Suprapubic skin (tissue), 4 donors: ENCODE measurements at places on chromosomes 7 and 10. TPM values are rescaled to one million over a fixed set of nuclear protein-coding genes. Genes with fewer than 3 reads are reported as not detected.
A peak's percentile ranks its signal among the peaks of the same experiment; 100 is the strongest.

DNA sequence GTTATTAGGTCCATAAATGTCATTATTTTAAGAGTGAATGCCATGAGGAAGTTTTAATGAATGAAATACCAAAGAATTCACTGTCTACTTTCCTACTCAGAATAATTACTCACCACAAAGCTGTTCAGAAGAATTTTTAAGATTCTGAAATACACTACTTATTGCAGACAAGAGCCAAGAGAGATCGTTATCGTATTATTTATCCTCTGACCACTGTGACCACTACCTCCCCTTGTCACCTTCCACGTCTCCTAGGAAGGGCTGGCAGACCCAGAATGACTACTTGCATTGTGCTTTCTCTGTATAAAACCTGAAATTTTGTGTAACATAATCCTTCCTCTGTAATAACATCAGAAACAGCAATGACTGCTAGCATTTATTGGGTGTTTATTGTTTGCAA, 81.9 kb downstream of the ABCB5 start:
- H3K27me3 ChIP-seq, result no peaks in the 10 kb centered on the region
- no peak overlapping the region for H3K4me3 ChIP-seq
- H3K27ac ChIP-seq, result no peak overlapping the region
- H3K4me1 ChIP-seq, result no peaks in the 10 kb centered on the region
- no peak for DNase-seq
- no peaks in the 10 kb centered on the region for H3K36me3 ChIP-seq

- H3K36me3 ChIP-seq, result no peaks in the 10 kb centered on the region
- no peak overlapping the region for H3K27ac ChIP-seq
- H3K4me1 ChIP-seq, result peaks cover 13% of the 10 kb centered on the region
Observed at GRCh38 chr10:43262397-43262901, 4.4 kb downstream of the RASGEF1A start.

- no peaks in the 10 kb centered on the region for H3K27me3 ChIP-seq
- DNase-seq, result no peak
- H3K36me3 ChIP-seq, result peaks cover 4% of the 10 kb centered on the region
- H3K4me1 ChIP-seq, result peaks cover 56% of the 10 kb centered on the region
Observed at GRCh38 chr10:99984211-99985034, 25.3 kb downstream of the DNMBP start.

SCART1 gene
- total RNA-seq, result 1.4 TPM

GRCh38 chr10:1661416-1661815, 75.9 kb downstream of the ADARB2 start:
- no peak overlapping the region for H3K4me3 ChIP-seq
- H3K36me3 ChIP-seq, result no peaks in the 10 kb centered on the region
- H3K27ac ChIP-seq, result no peak overlapping the region
- DNase-seq, result no peak

DNA sequence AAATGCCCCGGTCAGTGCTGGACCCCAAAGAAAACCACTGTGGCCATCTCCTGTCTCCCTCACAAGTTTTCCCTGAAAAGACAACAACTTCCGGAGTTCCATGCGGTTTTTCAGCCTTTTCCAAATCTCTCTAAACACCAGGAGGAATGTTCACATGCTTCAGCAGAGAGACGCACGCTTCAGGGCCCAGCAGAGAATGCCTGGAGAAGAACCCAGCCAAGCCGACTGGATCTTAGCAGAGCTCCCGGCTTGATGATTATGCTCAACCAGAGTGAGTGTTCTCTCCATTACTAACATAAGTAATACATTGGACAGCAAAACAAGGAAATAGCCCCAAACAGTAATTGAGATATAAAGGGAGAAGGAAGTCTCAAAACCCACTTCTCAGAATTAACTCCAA, 17.9 kb downstream of the PRKCQ start:
- H3K27me3 ChIP-seq, result peaks cover 10% of the 10 kb centered on the region
- H3K4me3 ChIP-seq, result no peak overlapping the region
- no peak overlapping the region for H3K27ac ChIP-seq

GRCh38 chr7:90655566-90655965, 59.4 kb downstream of the CDK14 start:
- no peaks in the 10 kb centered on the region for H3K4me1 ChIP-seq
- H3K4me3 ChIP-seq, result no peak overlapping the region
- no peak for DNase-seq
- H3K36me3 ChIP-seq, result no peaks in the 10 kb centered on the region
- H3K27ac ChIP-seq, result no peak overlapping the region

- no peak overlapping the region for H3K27ac ChIP-seq
- H3K27me3 ChIP-seq, result no peaks in the 10 kb centered on the region
- peaks cover 33% of the 10 kb centered on the region for H3K4me1 ChIP-seq
- no peak overlapping the region for H3K4me3 ChIP-seq
Observed at GRCh38 chr10:21514818-21515351, 10.6 kb downstream of the SKIDA1 start.

DNA sequence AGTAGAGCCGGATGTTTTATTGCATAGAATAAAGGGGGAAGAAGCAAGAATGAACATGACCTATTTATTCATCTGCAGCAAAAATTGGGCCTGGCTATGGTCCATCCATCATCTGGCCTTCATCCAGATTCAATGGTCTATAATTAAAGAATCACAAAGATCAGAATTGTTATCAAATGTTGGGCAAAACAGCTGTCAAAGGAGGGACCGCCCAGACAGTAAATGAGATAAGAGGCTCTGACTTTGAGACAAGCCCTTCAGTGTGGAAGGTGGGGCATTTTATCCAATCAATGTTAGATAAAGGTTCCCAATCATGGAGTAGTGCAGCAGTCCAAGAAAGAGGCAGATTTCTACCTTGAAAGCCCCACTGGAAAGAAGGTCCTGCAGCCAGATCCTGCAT, 153.5 kb downstream of the PARD3 start:
- H3K4me3 ChIP-seq, result no peak overlapping the region
- DNase-seq, result no peak
- H3K36me3 ChIP-seq, result no peaks in the 10 kb centered on the region
- no peak overlapping the region for H3K27ac ChIP-seq
- H3K27me3 ChIP-seq, result no peaks in the 10 kb centered on the region

PTN gene
- 1.4 TPM for total RNA-seq

GRCh38 chr7:150402671-150403321, 23.7 kb downstream of the ZNF775 start:
- no peak overlapping the region for H3K4me3 ChIP-seq
- H3K27me3 ChIP-seq, result no peaks in the 10 kb centered on the region
- H3K4me1 ChIP-seq, result peaks cover 43% of the 10 kb centered on the region
- DNase-seq, result no peak
- peaks cover 9% of the 10 kb centered on the region for H3K36me3 ChIP-seq

DNA sequence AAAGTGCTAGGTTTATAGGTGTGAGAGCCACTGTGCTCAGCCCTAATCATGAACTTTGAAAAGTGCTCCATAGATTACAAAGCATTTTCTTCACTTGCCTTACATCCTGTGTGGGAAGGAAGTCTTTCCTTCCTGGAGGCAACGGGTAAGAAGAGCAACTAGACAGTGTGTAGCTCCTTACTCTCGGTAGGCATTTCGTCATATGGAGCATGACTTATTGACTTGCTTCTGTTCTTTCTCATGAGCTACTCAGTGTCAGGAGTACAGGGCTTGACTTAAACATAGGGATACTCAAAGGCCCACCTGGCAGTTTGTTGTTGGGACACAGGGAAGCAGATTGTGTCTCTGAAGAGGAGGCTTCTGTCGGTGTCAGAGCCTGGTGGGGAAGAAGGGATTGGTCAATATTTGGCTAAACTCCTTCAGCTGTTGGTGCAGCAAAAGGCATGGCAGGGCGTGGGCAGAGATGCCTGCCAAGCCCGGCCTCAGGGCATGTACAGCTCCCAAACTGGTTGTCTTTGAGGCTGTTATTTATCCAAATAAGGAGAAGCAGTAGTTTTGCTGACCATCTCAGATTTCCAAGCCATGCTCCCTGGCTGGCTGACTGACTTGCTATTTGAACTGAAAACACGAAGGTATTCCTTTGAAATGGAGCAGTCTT, 248.9 kb downstream of the KIAA1217 start:
- H3K27me3 ChIP-seq, result no peaks in the 10 kb centered on the region
- H3K4me3 ChIP-seq, result no peak overlapping the region
- no peaks in the 10 kb centered on the region for H3K36me3 ChIP-seq

- peaks cover 30% of the 10 kb centered on the region for H3K27me3 ChIP-seq
- H3K4me3 ChIP-seq, result peak overlapping the region; percentile 53
- no peak for DNase-seq
- no peaks in the 10 kb centered on the region for H3K36me3 ChIP-seq
- peak overlapping the region; percentile 9 for H3K27ac ChIP-seq
- H3K4me1 ChIP-seq, result peaks cover 38% of the 10 kb centered on the region
Observed at GRCh38 chr10:70673043-70673928, 980 bp downstream of the ADAMTS14 start.

AGR3 gene
- 3.9 TPM for total RNA-seq

- no peaks in the 10 kb centered on the region for H3K36me3 ChIP-seq
- H3K4me1 ChIP-seq, result peaks cover 11% of the 10 kb centered on the region
- H3K27ac ChIP-seq, result peak overlapping the region; percentile 48
- no peaks in the 10 kb centered on the region for H3K27me3 ChIP-seq
- no peak for DNase-seq
Observed at GRCh38 chr7:138720286-138720685, 19.1 kb upstream of the SVOPL start.

GRCh38 chr10:98255146-98255877, 12.7 kb downstream of the LOXL4 start:
- H3K27ac ChIP-seq, result no peak overlapping the region
- H3K4me1 ChIP-seq, result peaks cover 34% of the 10 kb centered on the region
- H3K4me3 ChIP-seq, result no peak overlapping the region

CHST15 gene
- 59.1 TPM for total RNA-seq

FAM237B gene
- total RNA-seq, result not detected

- DNase-seq, result no peak
- peaks cover 4% of the 10 kb centered on the region for H3K4me1 ChIP-seq
- no peak overlapping the region for H3K4me3 ChIP-seq
- no peaks in the 10 kb centered on the region for H3K36me3 ChIP-seq
Observed at GRCh38 chr10:21100871-21101514, 203.9 kb upstream of the NEBL start.

GRCh38 chr10:24432478-24433416, 223.8 kb downstream of the KIAA1217 start:
- H3K27me3 ChIP-seq, result no peaks in the 10 kb centered on the region
- no peak overlapping the region for H3K4me3 ChIP-seq
- H3K27ac ChIP-seq, result no peak overlapping the region
- H3K4me1 ChIP-seq, result peaks cover 6% of the 10 kb centered on the region

PDK4 gene
- 84.2 TPM for total RNA-seq

- H3K4me3 ChIP-seq, result no peak overlapping the region
- no peaks in the 10 kb centered on the region for H3K27me3 ChIP-seq
- no peaks in the 10 kb centered on the region for H3K4me1 ChIP-seq
- H3K27ac ChIP-seq, result no peak overlapping the region
- H3K36me3 ChIP-seq, result no peaks in the 10 kb centered on the region
- no peak for DNase-seq
Observed at GRCh38 chr10:44161184-44161583, 223.7 kb downstream of the CXCL12 start.

DNA sequence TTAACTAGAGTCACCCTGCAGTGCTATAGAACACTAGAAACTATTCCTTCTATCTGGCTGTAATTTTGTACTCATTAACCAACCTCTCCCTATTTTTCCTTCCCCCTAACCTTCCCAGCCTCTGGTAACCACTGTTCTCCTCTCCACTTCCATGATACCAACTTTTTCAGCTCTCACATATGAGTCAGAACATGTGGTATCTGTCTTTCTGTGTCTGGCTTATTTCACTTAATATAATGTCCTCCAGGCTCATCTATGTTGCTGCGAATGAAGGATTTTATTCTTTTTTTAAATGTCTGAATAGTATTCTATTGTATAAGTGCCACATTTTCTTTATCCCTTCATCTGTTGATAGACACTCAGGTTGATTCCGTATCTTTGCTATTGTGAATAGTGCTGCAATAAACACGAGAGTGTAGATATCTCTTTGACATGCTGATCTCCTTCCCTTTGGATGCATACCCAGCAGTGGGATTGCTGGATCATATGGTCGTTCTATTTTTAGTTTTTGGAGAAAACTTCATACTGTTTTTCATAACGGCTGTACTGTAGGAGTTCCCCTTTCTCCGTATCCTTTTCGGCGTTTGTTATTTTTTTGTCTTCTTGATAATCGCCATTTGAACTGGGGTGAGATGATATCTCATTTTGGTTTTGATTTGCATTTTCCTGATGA, 101.4 kb downstream of the FAM107B start:
- no peaks in the 10 kb centered on the region for H3K27me3 ChIP-seq
- no peaks in the 10 kb centered on the region for H3K4me1 ChIP-seq
- no peak overlapping the region for H3K4me3 ChIP-seq
- H3K27ac ChIP-seq, result no peak overlapping the region

GRCh38 chr7:27157702-27158431, 1.4 kb upstream of the HOXA7 start:
- peak overlapping the region; percentile 84 for H3K4me3 ChIP-seq
- DNase-seq, result peak; percentile 69
- H3K27me3 ChIP-seq, result peaks cover 13% of the 10 kb centered on the region
- no peaks in the 10 kb centered on the region for H3K36me3 ChIP-seq
- peaks cover 79% of the 10 kb centered on the region for H3K4me1 ChIP-seq

GRCh38 chr7:3321206-3321605, 20.2 kb downstream of the SDK1 start:
- H3K36me3 ChIP-seq, result no peaks in the 10 kb centered on the region
- DNase-seq, result no peak
- H3K4me3 ChIP-seq, result no peak overlapping the region
- H3K27ac ChIP-seq, result no peak overlapping the region

- H3K27me3 ChIP-seq, result no peaks in the 10 kb centered on the region
- no peak overlapping the region for H3K27ac ChIP-seq
- H3K36me3 ChIP-seq, result peaks cover 10% of the 10 kb centered on the region
Observed at GRCh38 chr7:139709485-139709884, 68.3 kb downstream of the HIPK2 start.

GRCh38 chr10:22803261-22803885, 89.0 kb upstream of the PIP4K2A start:
- H3K27ac ChIP-seq, result no peak overlapping the region
- H3K4me3 ChIP-seq, result no peak overlapping the region
- H3K36me3 ChIP-seq, result no peaks in the 10 kb centered on the region
- H3K27me3 ChIP-seq, result no peaks in the 10 kb centered on the region

- no peak for DNase-seq
- H3K27me3 ChIP-seq, result no peaks in the 10 kb centered on the region
- H3K36me3 ChIP-seq, result no peaks in the 10 kb centered on the region
- peaks cover 34% of the 10 kb centered on the region for H3K4me1 ChIP-seq
Observed at GRCh38 chr7:7764520-7765396, 46.4 kb upstream of the RPA3 start.

GRCh38 chr7:55044791-55045190, 26.0 kb downstream of the EGFR start:
- no peaks in the 10 kb centered on the region for H3K27me3 ChIP-seq
- H3K4me1 ChIP-seq, result peaks cover 66% of the 10 kb centered on the region
- no peaks in the 10 kb centered on the region for H3K36me3 ChIP-seq

COBL gene
- 156 TPM for total RNA-seq

RNF133 gene
- total RNA-seq, result 0.34 TPM

IFIT1B gene
- not detected for total RNA-seq

GRCh38 chr10:128963211-128964099, 503.6 kb upstream of the MGMT start:
- peaks cover 7% of the 10 kb centered on the region for H3K27me3 ChIP-seq
- no peak for DNase-seq

TDRD1 gene
- total RNA-seq, result 0.17 TPM

GRCh38 chr7:155483245-155483644, 25.3 kb downstream of the EN2 start:
- peaks cover 15% of the 10 kb centered on the region for H3K4me1 ChIP-seq
- peaks cover 67% of the 10 kb centered on the region for H3K27me3 ChIP-seq
- H3K27ac ChIP-seq, result no peak overlapping the region
- no peak overlapping the region for H3K4me3 ChIP-seq
- peak; percentile 48 for DNase-seq
